ENCODE measurements at places on chromosomes 11 and 22. TPM values are rescaled to one million over a fixed set of nuclear protein-coding genes. Genes with fewer than 3 reads are reported as not detected.

Gene FZD4
- 0.36 TPM for total RNA-seq

Gene CHORDC1
- total RNA-seq: 71.0 TPM

Gene GSTT2B
- total RNA-seq: 0.33 TPM

Gene TBX1
- total RNA-seq: not detected

GRCh38 chr11:22711071-22711770 is 44.8 kb downstream of the GAS2 start:
- DNase-seq: no peak

GRCh38 chr11:1008001-1008802 is 28.3 kb downstream of the MUC6 start:
- no peak for DNase-seq

DNA sequence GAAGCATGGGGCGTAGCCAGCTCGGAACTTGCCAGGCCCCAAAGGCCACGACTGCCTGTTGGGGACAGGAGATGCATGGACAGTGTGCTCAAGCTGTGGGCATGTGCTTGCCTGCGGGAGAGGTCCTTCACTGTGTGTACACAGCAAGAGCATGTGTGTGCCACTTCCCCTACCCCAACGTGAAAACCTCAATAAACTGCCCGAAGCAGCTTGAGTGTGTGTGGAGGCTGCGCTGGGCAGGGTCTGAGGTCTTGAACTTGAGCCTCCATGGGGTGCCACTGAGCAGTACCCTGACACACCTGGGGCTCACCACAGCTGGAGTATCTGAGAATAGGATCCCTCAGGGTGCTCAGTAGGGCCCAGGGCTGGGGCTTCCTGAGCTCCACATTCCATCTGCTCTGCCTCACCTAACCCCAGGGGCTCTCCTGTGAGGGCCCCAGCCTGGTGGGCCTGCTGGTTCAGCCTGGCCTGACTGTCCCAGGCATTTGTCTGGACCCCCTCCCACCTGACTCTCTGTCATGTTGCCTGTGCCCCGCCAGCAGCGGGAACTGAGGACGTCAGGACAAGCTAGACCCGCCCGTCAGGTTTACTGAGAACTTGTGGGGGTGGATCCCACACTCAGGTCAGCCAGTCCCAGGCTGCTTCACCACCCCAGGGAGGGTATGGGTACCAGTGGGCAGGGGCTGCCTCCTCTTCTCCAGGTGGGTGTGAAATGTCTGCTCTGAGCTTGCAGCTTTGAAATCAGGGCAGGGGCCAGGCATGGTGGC is 3.2 kb downstream of the RASSF7 start:
- DNase-seq: no peak

- DNase-seq: no peak
These were observed 7.8 kb downstream of the FANCF start for GRCh38 chr11:22617868-22618267.

GRCh38 chr22:35517207-35517606 is 23.4 kb upstream of the RASD2 start:
- DNase-seq: no peak

- DNase-seq: no peak
These were observed 10.3 kb downstream of the MRGPRG start for GRCh38 chr11:3208272-3208671.

DNA sequence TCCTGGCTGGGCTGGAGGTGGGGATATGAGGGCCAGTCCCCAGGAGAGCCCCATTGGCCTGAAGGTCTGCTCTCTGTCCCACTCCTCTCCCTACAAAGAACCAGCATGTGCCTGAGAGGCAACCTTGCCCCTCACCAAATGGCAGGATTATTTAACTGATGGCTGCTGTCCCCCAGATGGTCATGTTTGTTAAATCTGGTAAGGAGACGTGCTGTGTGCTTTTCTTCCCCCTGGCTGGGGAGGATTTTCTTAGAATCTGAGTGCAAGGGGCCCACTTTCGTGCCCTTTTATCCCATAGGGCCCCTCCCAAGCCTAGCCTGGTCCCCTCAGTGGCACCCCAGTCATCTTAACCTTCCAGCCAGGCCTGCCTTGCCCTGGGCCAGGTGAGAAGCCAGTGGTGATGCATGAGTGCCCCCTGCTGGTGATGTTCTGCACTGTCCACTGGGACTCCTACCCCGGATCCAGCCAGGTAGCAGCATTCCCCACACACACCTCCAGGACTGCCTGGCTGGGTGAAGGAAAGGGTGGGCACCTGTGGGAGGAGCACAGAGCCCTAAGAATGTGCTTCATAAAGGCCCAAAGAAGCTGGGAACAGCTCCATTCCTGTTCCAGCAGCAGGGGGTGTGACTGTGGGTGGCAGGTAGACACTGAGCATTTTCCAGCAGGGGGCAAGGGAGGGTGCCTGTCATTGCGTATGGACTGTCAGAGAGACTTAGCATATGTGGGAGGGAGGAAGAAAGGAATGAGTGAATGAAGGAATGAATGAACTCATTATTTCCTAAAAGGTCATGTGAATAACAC is 28.9 kb downstream of the MFNG start:
- peak; percentile 89 for DNase-seq

- DNase-seq: peak; percentile 26
These were observed 1.1 kb downstream of the HYOU1 start for GRCh38 chr11:119055901-119056300.

DNA sequence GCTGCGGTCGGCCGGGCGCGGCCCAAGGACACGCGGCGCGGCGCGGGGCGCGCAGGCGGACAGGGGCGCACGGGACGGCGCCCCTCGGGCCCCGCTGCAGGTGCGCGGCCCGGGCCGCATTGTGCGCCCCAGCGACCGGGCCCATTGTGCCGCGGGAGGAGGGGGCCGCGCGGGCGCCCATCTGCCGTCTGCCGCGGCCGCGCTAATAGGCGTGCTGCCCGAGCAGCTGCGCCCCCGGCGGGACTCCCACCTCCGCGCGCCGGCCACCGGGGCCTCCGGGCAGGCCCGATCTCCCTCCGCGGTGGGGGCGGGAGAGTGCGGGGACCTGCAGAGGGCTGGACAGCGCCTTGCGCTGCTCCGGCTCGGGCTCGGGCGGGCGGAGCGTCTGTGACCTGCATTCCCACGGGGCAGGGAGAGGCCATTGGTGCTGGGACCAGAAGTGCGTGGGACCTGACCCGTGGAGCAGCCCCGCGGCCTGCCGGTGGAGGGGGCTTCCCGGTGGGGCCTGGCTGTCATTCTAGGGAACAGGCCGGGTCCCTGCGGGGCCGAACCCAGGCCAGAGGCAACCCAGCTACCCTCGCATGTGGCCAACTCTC is 933 bp downstream of the BRSK2 start:
- no peak for DNase-seq

DNA sequence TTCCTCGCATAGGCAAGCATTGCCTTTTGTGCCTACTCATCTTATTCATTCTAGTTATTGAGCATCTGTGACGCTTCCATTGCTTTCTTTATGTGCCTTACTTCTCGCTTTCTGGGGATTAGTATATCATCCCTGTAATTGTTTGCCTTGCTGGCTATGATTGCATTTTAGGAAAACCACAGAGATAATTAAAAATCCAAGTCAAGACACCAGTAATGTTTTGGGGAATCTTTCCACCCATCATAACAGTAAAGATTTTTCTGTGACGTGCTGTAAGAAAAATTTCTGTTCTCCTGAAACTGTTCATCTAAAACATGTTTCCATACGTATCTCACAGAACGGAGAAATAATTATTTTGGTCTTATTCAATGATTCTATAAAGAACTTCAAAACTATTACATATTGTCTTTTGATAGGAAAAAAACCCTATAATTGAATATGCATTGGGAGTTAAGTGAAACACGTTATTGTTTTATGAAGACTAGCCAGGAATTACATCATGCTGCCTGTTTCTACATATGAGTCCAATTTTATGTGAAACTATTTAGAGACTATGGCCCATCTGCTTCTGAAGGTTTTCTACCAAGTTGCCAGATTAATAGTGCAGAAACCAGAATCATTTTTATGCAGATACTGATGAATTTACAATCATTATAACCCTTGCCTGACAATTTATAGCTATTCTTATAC is 133.7 kb upstream of the FIBIN start:
- no peak for DNase-seq

DNA sequence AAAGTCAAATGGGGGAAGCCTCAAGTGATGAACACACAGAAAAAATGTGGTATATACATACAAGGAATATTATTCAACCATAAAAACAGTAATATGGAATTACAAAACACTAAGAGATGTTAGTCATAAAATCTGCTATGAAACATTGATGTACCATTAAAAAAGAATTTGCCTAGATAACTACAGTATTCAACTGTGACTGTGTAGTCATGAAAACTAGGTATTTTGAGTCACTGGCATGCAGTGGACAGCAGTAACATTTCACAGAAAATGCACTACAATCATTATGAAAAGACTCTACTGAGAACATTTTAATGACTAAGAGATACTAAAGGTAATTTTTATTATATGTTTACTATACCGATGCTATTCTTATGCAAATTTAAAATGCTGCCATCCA is 11.7 kb downstream of the ZNF195 start:
- DNase-seq: no peak

DNA sequence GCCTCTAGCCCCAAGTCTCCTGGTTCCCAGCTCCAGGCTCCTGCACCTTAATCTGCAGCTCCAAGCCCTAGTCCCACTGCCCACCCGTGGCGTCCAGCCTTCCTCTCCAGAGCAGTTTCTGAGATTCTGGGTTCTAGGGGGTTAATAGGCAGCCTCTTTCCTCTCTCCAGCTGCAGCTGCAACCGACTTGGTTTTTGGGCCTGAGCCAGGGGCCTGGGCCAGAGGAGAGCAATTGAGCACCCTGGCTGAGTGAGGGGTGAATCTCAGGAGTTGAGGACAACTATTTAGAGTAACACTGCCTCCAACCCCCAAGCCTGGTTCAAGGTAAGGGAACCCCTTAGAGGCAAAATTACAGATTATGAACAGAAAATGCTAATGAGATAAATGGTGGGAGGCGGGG is 9.0 kb upstream of the CHRM1 start:
- DNase-seq: no peak

DNA sequence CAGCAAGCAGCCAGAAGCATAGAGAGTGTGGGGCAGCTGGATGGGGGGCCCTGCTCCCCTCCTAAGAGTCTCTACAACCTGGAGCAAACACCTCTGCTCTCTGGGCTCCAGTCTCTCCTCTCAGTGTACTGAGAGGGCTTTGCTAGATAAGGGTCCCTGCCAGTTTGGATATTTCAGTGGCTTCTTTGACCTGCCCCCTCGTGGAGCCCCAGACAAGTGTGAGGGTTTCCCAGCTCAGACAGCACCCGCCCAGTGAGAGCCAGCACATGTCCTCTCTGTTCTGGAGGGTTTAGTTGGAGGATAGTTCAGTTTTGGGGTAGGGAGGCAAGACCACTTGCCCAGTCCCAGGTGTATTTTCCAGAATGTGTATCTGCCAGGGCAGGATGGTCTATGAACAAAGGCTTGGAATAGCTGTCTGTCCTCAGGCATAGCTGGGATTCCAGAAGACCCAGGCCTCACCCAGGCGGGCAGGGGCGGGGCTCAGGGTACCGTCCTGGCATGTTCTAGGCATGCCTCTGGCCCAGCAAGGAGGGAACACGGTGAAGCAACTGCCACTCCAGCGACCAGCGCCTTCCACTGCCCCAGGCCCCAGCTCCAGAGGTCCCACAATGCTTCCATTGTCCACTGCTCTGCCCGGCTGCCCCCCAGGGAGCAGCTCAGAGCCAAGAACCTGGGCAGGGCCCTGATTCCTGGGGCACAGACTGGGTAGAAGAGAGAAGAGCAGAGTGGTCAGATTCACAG is 7.5 kb upstream of the MICALL1 start:
- no peak for DNase-seq

DNA sequence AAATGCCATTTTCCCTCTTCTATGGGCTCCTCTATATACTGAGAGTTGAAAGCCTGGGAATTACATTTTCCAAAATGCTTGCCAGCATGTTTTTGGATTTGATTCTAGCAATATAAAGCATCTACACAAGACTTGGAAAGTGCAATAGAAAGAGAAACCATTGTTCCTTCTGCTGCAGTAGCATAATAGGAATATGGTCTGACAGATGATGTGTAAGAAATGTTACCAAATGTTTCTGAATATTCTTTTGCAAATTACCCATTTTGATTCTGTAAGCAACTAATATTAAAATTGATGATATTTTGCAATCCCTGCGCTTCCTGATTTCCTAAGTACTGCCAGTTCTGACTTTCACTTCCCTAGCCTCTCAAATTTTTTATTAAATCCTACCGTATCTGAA is 61.6 kb downstream of the CASP12 start:
- DNase-seq: no peak

GRCh38 chr11:103673773-103674172 is 362.7 kb upstream of the DDI1 start:
- no peak for DNase-seq

DNA sequence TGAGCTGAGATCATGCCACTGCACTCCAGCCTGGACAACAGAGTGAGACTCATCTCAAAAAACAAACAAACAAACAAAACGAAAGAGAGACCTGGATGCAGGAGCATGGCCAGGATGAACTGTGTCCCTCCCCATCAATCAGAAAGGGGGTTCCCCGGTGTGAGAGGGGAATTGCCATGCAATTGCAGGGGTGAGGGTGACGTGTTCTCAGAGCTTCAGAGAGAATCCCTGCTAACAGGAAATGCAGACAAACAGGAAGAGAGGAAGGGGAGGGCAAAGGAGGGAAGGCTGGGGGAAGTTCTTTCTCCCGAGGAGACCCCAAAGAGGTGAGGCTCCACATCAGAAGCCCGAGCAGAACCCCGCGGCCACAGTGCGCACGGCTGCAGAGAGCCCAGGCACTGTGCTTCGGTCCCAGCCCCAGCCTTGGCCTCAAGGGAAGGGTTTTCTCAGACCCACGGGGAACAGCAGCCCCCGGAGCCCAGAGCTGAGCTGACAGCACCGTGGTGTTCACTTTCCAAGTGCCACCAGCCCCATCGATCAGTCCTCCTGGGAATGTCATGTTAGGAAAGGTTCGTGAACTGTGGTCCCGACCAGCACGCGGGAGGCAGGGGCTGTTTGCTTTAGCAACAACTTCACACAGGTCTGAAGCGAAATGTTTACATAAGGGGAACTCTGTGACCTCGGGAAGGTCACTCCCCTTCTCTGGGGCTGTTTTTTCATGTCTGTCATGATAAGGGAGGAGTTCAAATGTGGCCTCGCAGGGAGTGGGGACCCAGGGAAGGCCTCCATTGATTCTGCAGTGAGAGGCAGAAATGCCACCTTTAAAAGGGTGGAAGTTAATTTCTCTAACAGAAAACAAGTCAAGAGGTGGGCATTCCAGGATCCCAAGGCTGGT is 108.0 kb upstream of the ANO1 start:
- peak; percentile 28 for DNase-seq

DNA sequence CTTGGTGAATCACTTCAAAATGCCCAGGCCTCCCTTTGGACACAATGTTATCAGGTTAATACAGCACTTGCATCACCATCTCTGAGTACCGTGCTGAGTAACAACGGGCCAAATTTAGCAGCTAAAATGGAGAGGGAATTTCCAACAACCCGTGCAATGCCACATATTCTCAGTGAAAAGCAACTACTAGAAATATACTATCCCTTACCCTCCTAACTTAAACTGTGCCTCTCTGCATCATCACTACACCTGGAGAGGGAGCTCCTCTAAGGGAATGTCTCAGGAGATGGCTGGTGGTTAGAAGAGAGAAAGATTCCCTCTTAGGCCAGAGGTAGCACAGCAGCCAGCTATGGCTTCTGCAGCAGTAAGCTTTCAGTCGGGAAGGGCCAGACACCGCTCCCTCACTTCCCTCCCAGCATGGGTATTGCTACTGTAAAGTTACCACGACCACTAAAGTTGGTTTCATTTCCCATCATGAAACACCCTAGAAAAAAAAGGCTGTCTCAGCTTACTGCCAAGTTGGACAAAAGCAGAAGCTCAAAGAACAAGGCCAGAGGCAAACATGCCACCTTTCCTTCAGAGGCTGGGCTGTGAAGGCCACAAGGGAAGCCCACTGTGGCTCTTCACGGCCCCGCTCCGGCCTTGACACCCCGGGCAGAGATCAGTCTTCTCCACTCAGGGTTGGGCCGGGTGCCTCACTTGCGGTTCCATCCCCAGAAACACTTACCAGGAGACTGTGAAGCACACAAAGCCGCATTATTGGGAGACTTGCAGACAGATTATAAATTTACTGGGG is 3.9 kb downstream of the MAML2 start:
- DNase-seq: peak; percentile 64

All from activated CD4-positive, alpha-beta memory T cell treated with anti-CD3 and anti-CD28 coated beads for 36 hours (primary cell).